Heart right ventricle (tissue), 16 donors: ENCODE measurements at places on chromosomes 2 and 18. TPM values are rescaled to one million over a fixed set of nuclear protein-coding genes. Genes with fewer than 3 reads are reported as not detected.

DNA sequence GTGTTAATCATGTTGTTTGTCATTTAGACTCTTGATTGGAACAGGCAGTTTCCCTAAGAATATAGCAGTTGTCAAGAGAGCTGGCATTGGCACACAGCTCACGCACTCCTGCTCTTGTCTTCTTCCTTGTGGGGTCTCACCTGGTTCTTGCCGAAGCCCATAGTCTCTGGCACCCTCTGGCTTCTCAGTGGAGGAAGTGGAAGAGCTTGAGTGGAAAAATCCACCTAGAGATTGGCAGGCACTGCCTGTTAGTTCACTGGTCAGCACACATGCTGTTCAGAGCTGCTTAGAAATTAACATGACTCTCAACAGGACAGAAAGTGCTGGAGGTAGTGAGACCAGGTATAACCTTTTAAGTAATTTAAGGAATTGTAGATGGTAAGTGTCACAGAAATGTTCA is 28.3 kb downstream of the SCTR start:
- H3K4me3 ChIP-seq: no peak overlapping the region
- no peaks in the 10 kb centered on the region for H3K27me3 ChIP-seq
- peaks cover 9% of the 10 kb centered on the region for H3K4me1 ChIP-seq
- no peaks in the 10 kb centered on the region for H3K36me3 ChIP-seq

Gene GKN2
- total RNA-seq: not detected

DNA sequence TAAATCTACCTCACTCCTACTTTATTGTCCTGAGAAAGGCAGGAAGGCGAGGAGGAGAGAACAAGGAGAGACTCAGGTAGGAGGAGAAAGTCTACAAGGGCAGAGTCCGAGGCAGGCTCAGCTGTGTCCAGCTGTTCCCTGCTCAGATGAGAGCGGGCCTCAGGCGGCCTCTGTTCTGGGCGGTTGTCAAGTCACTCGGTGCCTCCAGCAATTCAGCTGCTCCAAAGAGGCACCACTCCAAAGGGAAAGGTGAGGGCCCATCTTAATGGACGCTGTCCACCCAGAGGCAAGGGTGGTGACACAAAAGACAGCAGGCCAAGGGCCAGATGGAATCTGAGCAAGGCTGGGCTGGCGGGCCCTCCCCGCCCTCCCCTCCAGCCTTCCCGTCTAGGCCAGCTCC is 101.4 kb upstream of the EPAS1 start:
- no peak overlapping the region for H3K27ac ChIP-seq
- H3K4me1 ChIP-seq: peaks cover 32% of the 10 kb centered on the region
- no peak for DNase-seq
- H3K27me3 ChIP-seq: no peaks in the 10 kb centered on the region
- no peak overlapping the region for H3K4me3 ChIP-seq

Gene LRRC30
- total RNA-seq: not detected

- DNase-seq: no peak
- no peak overlapping the region for H3K27ac ChIP-seq
- peaks cover 6% of the 10 kb centered on the region for H3K27me3 ChIP-seq
- no peaks in the 10 kb centered on the region for H3K36me3 ChIP-seq
These were observed 1.6 kb downstream of the TYMS start for GRCh38 chr18:658947-659533.

- no peaks in the 10 kb centered on the region for H3K27me3 ChIP-seq
- no peak for DNase-seq
- no peak overlapping the region for H3K4me3 ChIP-seq
- H3K4me1 ChIP-seq: no peaks in the 10 kb centered on the region
- no peaks in the 10 kb centered on the region for H3K36me3 ChIP-seq
- no peak overlapping the region for H3K27ac ChIP-seq
These were observed 23.5 kb upstream of the PMAIP1 start for GRCh38 chr18:59876310-59876626.

Gene TLX2
- total RNA-seq: not detected

DNA sequence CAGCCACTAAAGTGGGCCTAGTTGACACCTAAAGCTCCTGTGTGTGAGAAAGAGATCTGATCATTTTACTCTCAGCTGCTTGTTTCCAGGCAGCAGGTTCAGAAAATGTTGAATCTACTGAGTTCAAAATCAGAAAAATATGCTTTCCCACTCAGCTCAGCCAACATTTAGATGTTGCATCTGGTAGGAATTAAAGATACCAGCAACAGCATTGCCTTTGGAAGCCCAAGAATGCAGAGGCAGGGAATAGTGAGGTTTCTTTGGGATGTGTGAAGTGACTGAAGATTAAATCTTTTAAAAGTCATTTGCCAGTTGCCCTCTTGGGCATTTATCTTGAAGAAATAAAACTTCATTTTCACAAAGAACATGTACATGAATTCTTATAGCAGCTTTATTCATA is 33.9 kb upstream of the DOCK10 start:
- H3K27ac ChIP-seq: no peak overlapping the region
- no peak for DNase-seq
- H3K36me3 ChIP-seq: no peaks in the 10 kb centered on the region
- H3K4me1 ChIP-seq: no peaks in the 10 kb centered on the region

Gene UGT1A8
- total RNA-seq: 0.11 TPM

Gene ATP8B1
- 11.7 TPM for total RNA-seq

Gene ANTXR1
- 32.5 TPM for total RNA-seq
